ENCODE measurements at places on chromosomes 1 and 21.
A peak's percentile ranks its signal among the peaks of the same experiment; 100 is the strongest.

DNA sequence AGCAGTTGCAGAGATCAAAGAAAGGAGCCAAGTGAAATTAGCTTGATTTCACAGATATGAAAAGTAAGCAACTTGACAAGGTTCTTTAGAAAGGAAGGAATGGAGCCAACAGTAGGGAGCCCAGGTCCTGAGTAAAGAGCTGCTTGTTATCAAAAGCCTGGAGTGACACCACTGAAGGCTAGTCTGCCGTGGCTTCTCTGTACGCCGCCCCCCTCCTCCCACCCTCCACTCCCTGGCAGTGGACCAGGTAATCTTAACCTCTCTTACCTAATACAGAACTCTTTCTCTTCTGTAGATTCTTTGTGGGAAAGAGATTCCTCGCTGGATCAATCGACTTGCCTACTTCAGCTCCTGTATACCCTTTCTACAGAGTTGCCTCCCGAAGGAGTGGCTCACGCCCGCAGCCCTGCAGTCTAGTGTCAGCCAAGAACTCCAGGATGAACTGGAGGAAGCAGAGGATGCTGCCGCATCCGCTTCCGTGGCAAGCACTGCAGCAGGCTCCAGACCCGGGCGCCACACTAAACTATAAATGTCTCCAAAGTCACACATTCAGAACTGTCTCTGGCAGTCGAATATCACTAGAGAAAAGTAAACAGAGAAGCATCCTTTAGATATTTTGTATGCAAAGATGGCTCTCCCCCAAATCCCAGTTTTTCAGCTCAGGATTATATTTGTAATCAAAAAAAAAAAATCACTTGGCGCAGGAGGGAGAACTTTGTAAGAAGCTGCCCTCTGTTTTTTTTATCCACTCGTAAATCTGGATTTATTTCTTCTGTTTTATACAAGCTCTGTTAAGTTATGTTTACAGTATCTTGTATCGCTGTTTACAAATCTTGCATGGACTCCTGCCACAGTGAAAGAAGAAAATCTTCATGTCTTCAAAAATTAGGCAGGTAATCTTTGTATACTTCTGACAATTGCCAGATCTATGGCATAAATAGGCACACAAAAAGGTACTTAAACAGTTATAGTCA is 52.6 kb downstream of the DESI2 start:
- no peak for DNase-seq

GRCh38 chr1:198575798-198576641 is 35.5 kb upstream of the ATP6V1G3 start:
- DNase-seq = no peak

GRCh38 chr1:182709855-182710254 is 25.5 kb upstream of the RGS8 start:
- DNase-seq = no peak

DNA sequence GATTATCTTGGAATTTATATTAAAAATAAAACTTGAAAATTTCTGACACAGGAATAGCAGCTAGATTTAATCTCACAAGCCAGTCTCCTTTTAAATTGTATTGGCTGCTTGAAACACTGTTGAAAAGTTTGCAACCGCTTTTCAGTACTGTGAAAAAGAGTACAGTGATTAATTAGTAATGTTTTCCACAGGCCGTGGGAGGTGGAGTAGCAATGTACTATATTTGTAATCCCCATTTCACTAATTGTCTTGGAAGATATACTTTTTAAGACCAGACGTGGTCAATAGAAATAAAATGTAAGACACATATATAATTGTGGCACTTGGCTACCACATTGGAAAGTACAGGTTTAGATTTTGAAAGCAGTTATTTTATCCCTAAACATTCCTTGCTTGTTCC is 40.8 kb upstream of the MYOCOS start:
- no peak for DNase-seq

DNA sequence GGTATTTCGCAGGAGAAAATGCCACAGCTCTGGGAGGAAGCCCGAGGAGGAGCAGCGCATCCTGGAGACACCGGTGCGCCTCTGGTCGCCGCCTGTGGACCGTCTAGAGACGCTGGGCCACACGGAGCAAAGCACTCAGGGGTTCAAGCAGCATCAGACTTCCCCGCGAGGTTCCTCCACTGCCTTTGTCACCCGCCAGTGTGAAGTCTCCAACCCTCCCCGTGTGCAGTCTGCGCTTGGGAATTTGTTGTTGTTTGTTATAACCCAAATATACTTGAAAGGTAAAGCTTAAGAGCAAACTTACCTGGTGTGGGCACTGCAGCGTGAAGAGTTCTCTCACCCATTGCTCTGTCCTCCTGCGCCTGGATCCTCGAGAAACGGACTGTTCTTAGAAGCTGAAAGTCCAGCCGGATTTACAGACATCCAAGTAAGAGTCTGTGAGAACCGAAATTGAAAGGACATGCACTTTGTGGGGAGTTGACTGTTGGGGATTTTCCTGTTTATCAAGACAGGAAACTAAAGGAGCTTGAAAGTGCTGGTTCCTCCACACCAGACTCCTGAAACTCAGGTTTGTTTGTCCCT is at the start of gene GBP4:
Gene GBP4, minus strand, starts transcription at position 452 of the 582 bp plus-strand sequence. Its CDS starts 108 bp downstream, at position 344.
- DNase-seq = peak; percentile 33

DNA sequence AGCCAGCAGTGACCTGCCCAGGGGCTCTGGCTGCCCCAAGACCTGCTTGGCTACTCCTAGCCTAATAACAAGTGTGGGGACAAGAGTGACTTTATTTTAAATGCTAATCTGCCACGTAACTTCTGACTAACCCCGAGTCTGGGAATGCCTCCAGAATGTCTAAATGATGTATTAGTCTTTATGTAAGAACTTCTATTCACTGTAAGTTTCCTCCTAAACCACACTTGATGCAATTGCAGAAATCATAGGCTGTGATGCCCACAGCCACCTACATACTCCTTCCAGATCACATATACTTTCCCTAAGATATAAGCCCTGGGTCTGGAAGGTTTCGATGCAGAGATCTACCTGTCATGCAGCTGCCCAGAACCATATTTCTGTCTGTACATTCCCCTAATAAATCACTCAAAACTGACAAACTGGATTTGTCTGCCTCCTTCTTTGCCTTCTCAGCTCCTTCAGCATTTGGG is 5.9 kb upstream of the VPS45 start:
- no peak for DNase-seq

- no peak for DNase-seq
These were observed 125.5 kb downstream of the ADAMTS1 start for GRCh38 chr21:26719750-26720149.

GRCh38 chr1:14808768-14809167 is 210.3 kb downstream of the KAZN start:
- no peak for DNase-seq

GRCh38 chr1:152497273-152497672 is 13.3 kb upstream of the LCE5A start:
- DNase-seq = no peak

- DNase-seq = no peak
These were observed 34.8 kb downstream of the CCDC18 start for GRCh38 chr1:93215322-93215721.

GRCh38 chr1:207619871-207620542 is 24.9 kb upstream of the CR1L start:
- DNase-seq = no peak

GRCh38 chr21:33030633-33031032 is 4.9 kb downstream of the OLIG2 start:
- no peak for DNase-seq

GRCh38 chr1:159492575-159493323 is 43.1 kb downstream of the OR10J5 start:
- no peak for DNase-seq

DNA sequence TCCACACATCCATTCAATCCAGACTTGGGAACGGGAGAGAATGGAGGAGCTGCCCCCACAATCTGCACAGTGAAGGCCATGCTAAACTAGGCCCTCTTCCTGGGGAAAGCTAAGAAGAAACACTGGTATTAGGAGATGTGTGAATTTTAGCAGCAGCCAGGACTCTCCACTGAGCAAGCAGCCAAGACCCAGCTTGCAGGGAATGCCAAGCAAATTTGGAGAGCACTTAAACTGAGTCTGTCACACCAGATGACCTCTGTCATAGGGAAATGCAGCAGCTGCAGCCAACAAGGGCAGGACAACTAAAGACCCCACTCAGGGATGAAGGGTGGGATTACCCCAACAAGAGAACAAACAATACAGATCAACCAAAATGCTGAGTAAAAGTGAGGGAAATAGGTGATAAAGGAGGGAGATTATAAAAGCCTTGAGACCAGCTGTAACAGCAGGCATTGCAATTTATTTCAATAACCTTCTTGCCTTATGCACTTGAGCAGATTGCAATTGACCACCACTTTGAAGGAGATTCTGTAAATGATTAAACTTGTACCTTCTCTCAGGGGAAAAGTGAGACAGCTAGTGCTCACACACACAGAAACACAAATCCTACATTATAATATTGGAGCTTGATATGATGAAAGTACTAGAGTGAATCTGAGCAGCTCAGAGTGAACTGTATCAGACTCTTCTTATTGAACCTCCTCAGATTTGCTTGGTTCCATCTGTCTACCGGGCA is 2.5 kb upstream of the CLCA1 start:
- DNase-seq = no peak

DNA sequence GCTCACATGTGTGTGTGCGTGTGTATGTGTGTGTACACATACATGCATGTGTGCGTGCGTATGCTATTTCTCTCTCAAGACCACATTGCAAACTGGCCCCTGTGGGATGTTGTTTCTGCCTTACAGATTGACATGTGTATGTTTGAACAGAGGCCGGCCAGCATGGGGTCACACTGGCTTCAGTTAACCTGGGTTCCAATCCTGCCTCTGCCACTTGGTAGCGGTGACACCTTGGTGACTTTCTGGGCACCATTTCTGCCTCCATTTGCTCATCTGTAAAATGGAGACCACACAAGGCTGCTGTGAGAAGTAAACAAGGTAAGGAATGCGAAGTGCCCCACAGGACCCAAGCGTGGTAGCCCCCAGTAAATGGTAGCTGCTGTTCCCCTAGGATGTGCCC is 51.7 kb downstream of the TCP10L start:
- no peak for DNase-seq

- DNase-seq = no peak
These were observed 8.5 kb downstream of the CHML start for GRCh38 chr1:241631674-241632073.

DNA sequence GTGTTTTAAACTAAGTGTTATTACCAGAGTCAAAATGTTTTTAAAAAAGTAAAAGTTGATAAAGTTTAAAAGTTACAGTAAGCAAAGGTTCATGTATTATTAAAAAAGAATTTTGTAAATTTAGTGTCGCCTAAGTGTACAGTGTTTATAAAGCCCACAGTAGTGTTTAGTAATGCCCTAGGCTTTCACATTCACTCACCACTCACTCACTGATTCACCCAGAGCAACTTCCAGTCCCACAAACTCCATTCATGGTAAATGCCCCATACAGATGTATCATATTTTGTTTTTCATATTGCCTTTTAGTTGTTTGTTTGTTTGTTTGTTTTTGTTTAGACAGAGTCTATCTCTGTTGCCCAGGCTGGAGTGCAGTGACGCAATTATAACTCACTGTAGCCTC is 353.8 kb upstream of the PTBP2 start:
- no peak for DNase-seq

DNA sequence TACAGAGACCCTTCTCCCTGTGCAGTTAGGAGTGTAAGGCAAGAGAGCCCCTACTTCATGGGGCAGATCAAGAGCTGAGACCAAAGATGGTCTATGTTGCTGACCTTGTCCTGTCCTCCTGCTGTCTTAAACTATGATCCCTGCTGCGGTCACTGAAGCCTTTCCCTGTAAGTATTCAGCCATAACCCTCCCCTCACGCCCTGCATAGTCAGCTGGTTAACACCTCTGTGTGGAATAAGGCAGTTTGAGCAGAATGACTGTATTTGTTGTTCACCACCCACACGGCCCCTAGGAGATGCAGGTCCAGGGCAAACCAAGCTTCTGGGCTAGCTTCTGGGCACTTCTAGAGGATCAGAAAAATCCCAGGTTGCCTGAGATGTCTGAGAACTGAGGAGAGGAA is 356 bp downstream of the TSPAN1 start:
- no peak for DNase-seq

GRCh38 chr1:155012776-155013602 is 10.4 kb downstream of the ZBTB7B start:
- DNase-seq = no peak

DNA sequence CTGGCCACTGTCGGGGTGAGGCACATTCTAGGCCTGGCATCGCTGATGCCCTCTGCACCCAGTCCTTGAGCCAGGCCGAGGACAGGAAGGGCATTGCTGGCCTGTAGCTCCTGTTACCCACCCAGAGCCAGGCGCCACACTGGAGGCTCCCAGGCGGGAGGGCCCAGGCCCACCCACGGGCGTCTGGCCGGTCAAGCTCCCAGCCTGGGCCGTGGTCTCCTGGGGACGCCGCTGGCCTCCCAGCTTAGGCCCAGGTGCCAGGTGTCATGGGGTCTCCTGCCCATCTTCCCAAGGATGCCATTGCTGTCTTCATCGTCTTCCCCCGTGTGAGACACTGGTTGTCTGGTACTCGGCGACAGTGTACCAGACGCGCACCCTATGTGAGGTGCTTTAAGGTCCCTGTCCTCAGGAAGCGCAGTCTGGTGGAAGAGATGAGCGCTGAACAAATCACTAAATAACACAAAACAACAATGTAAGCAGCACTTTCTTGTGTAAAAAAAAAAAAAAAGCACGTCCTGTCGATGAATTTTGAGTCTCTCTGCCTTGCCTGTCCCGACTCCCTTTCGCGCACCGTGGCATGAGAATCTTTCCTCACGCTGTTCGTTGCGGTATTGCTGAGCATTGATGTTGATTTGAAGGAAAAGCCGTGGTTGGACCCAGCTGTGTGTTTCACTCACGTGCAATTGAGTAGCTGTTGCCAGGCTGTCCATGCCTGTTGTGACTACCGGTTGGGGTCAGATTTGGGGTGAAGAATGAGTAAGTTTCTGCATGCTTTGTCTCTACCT is 27.0 kb upstream of the TRAPPC10 start:
- no peak for DNase-seq

DNA sequence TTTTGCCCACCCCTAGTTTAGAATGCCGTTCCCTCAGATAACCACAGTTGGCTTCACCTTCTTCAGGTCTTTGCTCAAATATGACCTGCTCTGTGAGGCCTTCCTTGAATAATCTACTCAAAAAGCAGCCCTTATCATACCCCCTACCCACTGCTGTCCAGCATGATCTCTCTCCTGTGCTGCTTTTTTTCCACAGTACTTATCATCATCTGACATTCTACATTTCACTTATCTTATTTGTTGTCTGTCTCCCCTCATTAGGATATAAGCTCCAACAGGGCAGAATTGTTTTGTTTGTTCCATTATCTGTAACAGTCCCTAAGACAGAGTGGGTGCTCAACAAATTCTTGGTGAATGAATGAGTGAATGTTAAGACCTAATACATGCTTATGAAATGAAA is 18.1 kb downstream of the USP24 start:
- DNase-seq = no peak

All from stimulated activated CD4-positive, alpha-beta T cell treated with anti-CD3 and anti-CD28 coated beads, Interleukin-15, amount 100 ng/mL, for 48 hours (primary cell).